ENCODE measurements at places on chromosomes 16 and 17.

DNA sequence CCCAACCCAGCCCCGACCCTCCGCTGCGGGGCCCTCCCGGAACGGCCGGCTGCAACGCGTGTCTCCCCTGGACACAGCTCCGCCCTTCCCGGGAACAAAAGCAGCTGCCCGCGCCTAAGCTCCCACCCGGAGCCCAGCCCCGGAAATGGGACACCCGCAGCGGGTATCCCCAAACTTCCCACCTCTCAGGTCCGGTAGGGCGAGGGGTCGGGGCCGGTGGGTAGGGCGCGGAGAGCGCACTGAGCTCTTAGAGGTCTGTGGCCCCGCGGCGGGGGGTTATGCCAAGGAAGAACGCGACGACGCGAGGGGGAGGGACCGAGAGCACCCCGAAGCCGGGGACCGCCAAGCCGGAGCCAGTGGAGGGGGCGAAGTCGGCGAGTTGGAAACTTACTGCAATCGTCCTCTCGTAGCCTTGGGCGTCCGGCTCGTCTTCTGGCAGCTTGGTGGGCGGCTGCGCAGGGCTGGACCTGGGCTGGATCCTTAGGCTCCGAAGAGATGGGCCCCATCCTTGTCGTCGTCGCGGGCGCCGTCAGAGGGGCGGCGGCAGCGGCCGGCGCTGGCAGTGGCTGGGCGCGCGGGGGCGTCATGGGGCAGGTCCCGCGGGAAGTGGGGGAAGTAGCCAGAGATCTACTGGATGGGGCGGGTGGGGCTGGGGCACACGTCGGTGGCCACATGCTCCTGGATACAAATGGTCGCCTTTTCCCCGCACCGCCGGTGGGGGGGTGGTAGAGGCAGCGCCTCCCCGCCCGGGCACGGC lies 6.9 kb downstream of the USP6 start:
- peak; percentile 6 for DNase-seq

GRCh38 chr17:31691251-31691905 lies 167.7 kb downstream of the COPRS start:
- no peak for DNase-seq

- peak; percentile 83 for DNase-seq
Measured at GRCh38 chr17:38729886-38730525, at the start of gene CISD3. Gene CISD3 (plus strand): TSS chr17:38730341. CDS start chr17:38730359, 18 bp downstream.

DNA sequence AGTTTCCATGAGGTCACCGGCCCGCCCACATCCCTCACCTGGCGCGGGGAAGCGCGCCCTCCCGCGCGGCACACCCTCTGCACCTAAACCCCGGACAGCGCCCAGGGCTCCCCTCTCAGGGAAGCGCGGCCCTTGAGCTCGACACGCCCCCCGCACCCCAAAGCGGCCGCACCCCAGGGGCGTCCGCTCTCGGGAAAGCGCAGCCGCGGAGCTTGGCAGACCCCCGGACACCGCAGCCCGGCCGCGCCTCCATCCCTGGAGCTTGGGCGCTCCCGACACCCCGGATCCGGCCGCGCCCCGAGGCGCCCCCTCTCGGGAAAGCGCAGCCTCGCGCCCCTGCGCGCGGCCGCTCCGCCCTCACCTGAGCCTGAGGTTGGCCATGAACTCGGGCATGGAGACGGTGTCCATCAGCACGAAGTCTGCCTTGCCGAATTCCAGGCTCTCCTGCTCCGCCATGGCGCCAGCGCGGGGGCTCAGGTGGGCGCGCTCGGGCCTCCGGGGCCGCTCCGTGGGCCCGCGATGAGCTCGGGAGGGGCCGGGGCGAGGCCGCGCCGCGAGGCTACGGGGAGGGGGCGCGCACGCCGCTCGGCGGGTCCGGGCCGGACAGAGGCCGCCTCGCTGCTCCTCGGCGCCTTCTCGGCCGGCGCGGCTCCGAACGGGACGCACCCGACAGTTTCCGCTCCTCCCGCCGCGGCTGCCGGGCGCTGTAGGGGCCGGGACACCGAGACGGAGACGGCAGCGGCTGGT lies at the start of gene MYO1D:
Gene MYO1D (minus strand): TSS at position 708 of the 747 bp plus-strand sequence. CDS start 252 bp downstream, at position 456.
- DNase-seq: no peak

GRCh38 chr16:78292844-78293380 lies 193.5 kb downstream of the WWOX start:
- no peak for DNase-seq

GRCh38 chr16:637081-638018 lies 1.2 kb upstream of the METTL26 start:
- DNase-seq: peak; percentile 88

DNA sequence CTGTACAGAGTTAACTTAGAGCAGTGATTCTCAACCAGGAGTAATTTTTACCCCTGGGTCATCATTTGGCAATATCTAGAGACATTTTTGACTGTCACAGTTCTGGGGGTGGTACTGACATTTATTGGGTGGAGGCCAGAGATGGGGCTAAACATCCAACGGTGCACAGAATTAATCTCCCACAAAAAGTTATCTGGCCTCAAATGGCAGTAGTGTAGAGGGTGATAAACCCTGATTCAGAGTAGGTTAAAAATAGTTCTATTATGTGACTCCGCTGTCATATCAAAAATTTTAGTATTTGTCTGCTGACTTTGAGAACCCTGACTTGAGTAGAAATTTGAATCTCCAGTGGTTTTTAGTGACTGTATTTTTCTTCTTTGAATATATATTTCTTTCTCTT lies 19.1 kb downstream of the VPS35L start:
- DNase-seq: no peak

DNA sequence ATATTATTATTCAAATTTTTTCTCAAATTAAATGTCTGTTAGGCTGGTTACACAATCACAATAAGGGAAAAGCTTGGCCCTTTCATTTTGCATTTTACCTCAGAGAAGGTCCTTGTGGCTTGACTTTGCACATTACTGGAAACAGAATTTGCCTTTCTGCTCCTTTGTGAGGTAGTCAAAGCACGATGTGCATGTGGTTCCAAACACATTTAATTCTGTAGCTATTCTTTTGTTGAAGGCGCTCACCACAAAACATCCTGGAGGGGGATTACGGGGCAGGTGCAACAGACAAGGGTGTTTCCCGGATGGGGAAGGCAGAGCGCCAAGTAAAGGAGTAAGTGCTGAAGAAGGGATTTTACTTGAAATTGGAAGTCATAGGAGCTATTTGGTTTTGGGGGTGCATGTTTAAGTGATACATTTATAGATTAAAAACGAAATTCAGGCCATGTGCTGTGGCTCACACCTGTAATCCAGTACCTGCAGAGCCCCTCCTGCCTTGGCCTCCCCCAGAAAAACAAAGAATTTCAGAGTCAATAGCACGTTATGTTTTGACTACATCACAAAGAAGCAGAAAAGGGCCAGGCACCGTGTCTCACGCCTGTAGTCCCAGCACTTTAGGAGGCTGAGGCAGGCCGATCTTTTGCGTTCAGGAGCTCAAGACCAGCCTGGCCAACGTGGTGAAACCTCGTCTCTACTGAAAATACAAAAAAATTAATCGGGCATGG lies 31.2 kb upstream of the TENT4B start:
- DNase-seq: no peak

DNA sequence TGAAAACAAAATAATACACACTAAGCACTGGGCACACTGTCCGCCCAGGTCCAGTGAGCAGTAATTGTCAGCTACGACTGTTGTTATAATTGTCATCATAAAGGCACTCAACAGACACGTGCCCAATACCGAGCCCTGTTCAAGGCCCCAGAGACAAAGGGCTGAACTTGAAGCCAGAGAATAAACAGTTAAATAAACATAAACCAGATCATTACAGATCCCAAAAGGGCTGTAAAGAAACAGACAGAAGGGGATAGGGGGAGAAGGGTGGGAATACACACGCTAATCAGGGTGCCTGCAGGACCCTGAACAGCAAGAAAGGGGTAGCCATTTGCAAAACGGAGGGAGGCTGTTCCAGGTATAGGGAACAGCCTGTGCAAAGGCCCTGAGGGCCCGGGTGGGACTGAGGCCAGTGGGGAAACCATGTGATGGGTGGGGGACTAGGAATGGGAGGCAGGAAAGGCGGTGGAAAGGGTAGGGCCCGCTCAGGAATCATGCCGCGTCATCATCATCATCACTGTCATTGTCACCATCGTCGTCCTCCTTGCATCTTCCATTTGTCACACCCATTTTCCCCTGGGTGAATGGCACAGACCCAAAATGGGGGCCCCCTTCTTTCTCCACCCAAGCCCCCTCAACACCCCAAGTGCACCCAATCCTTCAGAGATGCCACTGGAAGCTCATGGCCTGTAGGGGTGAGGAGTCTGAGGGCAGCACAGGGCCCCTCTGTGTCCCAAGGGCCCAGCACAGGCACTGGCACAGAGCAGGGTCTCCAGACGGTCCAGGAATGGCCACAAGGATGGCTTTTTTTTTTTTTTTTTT lies 6.3 kb downstream of the CARHSP1 start:
- no peak for DNase-seq

DNA sequence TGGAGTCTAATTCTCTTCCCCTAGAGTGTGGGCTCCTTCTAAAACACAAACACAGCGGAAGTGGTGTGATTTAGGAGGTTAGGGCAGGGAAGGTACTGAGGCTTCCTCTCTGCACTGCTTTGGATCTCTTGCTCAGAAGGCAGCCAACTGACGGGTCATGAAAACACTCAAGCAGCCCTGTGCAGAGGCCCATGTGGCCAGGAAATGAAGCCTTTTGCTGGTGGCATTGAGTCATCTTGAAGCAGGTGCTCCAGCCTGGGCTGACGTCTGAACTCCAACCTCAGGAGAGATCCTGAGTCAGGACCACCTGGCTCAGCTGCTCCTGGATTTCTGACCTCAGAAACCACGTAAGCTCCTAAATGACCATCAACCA lies 72.9 kb downstream of the MRM1 start:
- no peak for DNase-seq

- no peak for DNase-seq
Measured at GRCh38 chr16:5206331-5206990, 108.9 kb upstream of the EEF2KMT start.

DNA sequence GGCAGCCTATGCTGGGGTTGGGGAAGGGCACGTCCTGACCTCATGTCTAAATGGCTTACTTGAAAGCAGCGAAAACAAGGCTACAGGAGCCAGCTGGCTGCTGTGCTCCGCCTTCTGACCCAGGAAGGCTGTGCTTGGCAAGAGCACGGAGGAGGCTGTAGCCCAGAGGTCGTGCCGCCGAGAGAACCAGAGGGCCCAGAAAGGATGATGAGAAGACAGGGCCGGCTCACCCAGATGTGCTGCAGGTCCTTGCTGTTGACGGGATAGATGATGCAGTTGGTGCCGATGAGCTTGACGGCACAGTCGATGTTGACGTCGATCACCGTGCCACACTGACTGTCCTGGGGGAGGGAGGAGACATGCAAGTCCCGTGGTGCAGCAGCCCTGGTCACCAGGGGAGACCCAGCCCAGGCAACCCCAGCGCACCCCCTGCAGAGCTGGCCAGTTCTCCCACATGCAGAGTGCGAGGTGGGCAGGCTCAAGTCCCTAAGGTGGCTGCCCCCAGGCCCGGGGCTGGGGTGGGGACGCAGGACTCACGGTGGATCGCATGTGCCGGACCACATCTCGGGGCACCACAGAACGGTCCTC lies 20.7 kb downstream of the SPHK1 start:
- no peak for DNase-seq

DNA sequence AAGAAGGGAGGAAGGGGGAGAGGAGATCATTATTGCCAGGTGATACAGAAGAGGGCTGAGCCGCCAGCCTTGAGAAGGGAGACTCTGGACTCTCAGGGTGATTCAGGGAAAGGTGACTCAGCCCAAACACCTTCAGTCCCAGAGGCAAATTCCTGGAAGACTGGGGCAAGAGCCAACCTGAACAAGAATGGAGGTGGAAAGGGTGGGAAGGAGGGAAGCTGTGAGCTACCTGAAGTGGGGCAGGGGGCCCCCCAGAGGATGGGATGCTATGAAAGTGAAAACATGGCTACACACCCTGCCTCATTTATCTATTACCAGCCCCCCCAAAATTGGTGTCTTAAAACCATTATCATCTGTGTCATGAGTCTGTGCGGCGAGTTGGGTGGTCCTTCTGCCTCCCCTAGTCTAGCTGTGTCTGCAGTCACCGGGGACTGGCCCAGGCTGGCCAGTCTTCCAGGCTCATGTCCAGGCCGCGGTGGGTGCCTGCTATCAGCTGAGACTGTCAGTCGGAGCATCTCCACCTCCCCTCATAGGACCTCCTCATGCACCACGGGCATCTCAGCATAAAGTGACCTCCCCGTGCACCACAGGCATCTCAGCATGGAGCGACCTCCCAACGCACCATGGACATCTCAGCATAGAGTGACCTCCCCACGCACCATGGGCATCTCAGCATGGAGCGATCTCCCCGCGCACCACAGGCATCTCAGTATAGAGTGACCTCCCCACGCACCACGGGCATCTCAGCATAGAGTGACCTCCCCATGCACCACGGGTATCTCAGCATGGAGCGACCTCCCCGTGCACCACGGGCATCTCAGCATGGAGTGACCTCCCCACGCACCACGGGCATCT lies 3.2 kb upstream of the SLC47A2 start:
- no peak for DNase-seq

DNA sequence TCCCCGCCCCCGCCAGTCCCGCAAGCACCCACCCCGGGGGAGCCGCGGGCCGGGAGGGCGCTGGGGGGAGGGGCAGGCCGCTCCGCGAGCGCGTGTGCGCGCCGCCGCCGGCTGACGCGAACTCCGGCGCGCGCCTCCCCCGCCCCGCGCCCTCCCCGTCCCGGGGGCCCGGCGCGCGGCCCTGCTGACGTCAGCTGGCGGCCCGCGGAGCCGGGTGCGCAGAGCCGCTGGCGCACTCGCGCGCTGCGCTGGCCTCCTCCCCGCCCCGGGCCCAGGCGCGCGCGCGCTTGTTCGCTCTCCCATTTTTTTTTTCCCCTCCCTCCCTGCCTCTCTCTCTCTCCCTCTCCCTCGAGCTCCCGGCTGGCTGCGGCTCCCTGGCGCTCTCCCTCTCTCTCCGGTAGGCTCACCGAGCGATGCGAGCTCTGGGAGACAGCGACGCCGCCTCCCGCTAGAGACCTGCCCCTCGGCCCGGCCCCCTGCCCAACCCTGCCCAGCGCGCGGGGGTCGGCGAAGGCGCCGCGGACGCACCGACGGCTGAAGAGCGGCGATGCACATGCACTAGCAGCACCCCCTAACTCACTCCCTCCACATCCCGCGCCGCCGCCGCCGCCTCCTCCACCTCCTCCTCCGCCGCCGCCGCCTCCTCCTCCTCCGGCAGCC lies at the start of gene GNAO1:
Gene GNAO1 (plus strand): TSS at position 334 of the 660 bp plus-strand sequence. CDS start 747 bp downstream, outside the sequence.
- peak; percentile 54 for DNase-seq

GRCh38 chr17:15479703-15480102 lies 12.3 kb upstream of the CDRT4 start:
- DNase-seq: peak; percentile 73

DNA sequence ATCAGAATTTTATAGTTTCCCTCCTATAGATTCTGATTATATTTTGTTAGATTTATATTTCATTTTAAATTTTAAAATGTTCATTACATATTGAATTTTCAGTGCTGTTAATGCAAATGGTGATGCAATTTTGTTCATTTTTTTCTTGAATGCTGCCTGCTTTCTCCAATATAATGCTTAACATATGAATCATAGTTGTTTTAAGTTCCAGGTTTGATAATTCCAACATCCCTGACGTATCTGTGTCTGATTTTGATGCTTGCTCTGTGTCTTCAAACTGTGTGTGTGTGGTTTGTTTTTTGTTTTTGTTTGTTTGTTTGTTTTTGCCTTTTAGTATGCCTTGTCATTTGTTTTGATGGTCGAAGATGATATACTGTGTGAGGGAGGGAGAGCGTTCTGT lies 134.7 kb upstream of the ELAC2 start:
- DNase-seq: peak; percentile 67

GRCh38 chr17:78023042-78023441 lies 64.5 kb downstream of the TNRC6C start:
- no peak for DNase-seq
